ENCODE measurements at places on chromosomes 11 and 22.

- DNase-seq, result no peak
These were observed 58.7 kb upstream of the NCAM1 start for GRCh38 chr11:112902361-112903011.

DNA sequence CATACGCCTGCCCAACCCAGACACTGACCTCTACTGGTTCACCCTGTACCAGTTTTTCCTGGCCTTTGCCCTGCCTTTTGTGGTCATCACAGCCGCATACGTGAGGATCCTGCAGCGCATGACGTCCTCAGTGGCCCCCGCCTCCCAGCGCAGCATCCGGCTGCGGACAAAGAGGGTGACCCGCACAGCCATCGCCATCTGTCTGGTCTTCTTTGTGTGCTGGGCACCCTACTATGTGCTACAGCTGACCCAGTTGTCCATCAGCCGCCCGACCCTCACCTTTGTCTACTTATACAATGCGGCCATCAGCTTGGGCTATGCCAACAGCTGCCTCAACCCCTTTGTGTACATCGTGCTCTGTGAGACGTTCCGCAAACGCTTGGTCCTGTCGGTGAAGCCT is 2.2 kb downstream of the MCHR1 start:
- DNase-seq, result no peak

GRCh38 chr22:36125994-36126531 is 34.5 kb downstream of the APOL3 start:
- no peak for DNase-seq

DNA sequence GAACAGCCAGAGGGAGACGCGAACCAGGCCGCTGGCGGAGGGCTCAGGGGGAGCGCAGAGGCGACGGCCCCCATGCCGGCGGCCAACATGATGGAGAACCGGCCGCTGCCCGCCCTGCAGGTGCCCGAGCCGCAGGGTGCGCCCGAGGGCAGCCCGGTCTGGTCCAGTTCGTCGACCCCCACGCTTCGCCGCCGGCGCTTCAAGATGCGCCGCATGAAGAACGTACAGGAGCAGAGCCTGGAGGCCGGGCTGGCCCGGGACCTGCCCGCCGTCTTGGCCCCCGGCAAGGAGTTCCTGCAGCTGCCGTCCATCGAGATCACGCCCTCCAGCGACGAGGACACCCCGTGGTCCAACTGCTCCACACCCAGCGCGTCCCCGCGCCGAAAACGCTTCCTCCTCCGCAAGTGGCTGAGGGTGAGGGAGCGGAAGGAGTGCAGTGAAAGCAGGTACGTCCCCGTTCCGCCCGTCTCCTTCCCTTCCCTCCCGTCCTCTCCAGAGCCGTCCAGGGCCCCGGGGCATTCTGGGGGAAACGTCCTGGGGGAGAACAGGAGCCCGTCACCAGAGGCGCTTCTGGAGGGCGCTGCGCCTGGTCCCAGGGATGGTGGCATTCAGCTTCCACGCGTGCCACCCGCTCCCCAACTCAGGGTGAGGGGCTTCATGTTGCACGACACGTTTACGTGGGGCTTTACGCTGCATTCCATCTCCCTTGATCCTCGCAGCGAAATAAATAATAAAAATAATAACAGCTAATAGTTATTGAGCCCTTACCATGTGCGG is 840 bp downstream of the GRAMD1B start:
- peak; percentile 55 for DNase-seq

DNA sequence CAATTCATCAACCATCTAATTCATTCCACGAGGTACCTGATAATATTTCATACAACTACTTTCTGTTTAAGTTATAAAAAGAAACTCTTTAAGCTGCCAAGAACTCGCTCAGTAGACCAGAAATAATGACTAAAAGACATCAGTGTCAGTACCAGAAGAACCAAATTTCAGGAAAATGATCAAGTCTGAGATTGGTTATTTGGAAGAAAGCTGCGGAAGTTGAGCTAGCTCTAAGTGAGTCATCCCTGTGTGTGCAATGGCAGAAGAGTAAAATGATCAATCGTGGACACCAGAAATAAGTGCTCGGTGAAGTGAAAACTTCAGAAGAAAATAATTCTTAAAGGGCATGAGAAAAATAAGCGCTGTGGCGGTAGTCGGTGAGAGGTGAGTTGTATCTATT is 933.2 kb upstream of the CHORDC1 start:
- DNase-seq, result no peak

GRCh38 chr11:4766420-4767043 is 3.2 kb downstream of the OR51F1 start:
- DNase-seq, result no peak

DNA sequence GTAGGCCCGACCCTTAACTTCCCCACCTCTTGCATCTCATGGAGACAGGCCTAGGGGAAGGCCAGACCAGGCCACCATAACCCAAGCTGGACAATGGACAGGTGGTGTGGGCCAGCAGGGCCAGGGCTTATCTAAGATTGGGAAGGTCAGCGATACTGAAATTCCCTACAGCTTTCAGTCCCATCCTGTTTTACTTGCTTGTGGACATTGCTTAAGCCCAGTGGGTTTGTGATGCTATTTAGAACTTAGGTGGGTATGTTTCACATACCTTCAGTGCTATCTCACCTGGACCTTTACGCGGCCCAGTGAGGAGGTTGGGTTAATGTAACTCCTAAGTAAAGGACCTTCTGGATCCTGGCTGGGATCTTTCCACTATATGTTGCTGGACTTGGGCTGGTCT is 1.7 kb downstream of the FADS2 start:
- no peak for DNase-seq

DNA sequence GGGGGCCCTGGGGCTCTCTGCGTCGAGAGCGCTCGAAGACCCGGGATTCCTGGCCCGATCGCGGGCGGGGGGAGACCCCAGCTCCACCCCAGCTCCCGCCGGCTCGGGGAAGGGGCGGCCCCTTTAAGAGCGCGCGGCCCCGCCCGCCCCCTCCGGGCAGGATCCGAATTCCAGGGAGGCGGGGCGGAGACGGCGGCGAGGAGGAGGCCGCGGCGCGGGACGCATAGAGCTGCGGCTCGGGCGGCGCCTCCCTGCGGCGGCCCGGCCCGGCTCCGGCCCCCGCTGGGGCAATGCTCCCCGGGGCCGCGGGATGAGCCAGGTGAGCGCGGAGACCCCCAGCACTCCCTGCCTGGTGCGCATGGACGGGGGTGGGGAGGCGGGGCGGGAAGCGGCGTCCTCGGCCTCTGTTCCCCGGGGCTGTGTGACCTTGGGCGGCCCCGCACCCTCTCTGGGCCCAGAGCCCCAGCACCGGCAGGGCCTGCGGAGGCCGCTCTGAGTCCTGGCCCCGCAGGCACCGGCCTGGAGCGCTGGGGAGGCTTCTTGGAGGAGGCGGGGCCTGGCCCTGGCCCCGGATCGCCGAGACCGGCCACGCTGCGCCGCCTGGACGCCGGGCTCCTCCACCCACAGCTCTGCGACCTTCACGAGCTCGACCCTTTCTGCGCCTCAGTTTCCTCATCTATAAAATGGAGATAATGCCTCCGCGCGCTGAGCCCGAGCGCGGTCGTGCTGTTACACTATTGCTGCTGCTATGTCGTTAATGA is 565 bp downstream of the GAS2L1 start:
- DNase-seq, result no peak

DNA sequence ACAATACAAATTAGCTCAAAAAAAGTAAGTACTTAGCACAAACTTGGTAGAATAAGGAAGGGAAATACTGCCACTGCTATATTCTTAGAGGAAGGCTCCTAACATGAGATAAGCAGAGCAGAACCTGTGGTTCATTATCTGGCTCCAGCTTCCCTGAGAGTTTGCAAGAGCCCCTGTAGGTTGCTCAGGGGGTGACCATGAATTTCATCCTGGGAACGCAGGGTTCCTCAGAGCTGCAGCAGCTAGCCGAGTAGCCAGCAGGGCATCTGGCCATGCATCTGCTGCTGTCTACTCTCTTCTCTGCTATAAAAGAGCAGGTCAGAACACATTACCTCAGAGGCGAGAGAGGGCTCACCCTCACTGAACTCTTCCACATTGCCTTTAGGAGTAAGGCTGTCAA is 67.3 kb downstream of the TRPC6 start:
- no peak for DNase-seq

GRCh38 chr22:25572708-25573171 is 8.3 kb downstream of the GRK3 start:
- DNase-seq, result no peak

DNA sequence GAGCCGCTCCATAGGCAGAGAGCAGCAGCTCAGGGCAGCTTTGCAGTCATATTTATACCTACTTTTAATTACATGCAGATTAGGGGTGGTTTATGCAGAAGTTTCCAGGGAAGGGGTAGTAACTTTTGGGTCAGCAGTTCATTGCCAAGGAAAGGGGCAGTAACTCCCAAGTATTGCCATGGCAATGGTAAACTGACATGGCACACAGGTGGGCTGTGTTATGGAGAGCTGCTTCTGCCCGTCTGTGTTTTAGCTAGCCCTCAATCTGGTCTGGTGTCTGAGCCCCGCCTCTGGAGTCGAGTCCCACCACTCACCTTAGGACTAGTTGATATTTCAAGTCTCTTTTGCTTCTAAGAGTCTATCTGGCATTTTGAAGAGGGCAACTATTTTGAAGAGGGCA is 12.2 kb upstream of the ZBTB16 start:
- no peak for DNase-seq

DNA sequence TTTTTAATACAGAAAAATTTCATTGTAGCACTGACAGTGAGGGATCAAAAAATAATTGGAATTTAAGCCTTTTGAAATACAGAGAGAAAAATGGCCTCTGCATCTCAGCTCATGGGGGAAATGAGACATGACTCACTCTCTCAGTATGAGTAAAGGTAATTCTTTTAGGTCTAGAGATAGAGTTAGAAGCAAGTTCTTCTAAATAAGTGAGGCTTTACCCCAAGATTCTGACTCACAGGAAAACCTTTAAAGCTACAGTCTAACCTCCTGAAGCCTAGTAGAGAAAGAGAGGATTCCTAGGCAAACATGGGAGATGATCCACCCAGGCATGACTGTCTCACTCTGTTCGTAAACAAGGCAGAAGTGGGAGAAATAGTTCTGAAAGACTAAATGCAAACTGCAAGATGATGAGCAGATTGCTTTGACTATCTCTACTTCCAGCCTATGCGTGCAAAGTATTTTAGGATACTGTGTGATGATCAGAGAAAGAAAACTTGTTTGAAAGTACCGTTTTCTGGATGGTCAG is 1003.3 kb upstream of the CCDC90B start:
- DNase-seq, result no peak

DNA sequence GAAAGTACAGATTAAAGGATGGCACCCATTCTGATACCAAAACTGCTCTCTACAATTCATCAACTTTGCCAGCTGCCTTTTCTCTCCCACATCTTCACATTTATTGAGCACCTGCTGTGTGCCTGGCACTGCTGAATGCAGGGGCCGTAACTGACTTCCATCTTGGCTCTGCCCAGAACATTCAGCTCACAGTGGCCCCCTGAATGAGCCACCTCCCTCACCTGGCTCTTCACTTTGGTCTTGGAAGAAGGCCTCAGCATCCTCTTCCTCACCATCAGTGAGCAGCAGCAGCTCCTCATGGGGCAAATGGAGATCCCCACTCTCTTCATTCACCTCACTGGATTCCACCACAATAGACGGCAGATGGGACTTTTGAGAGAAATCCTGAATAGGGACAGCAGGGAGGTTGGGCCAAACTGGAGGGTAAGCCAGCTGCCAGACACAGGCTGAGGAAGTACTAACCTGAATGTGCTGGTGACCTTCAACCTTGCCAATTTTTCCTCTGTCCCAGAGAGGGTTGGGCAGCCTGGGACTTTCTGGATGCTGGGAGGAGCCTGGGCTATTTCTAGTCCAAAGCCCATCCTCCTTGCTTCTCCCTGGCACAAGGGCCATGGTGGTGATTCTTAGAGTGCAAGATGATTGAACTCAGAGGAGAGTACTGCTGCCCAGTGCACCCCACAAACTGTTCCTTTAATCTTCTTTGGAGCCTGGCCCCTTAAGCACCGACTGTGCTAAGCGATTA is 1.9 kb upstream of the UQCC3 start:
- DNase-seq, result no peak

DNA sequence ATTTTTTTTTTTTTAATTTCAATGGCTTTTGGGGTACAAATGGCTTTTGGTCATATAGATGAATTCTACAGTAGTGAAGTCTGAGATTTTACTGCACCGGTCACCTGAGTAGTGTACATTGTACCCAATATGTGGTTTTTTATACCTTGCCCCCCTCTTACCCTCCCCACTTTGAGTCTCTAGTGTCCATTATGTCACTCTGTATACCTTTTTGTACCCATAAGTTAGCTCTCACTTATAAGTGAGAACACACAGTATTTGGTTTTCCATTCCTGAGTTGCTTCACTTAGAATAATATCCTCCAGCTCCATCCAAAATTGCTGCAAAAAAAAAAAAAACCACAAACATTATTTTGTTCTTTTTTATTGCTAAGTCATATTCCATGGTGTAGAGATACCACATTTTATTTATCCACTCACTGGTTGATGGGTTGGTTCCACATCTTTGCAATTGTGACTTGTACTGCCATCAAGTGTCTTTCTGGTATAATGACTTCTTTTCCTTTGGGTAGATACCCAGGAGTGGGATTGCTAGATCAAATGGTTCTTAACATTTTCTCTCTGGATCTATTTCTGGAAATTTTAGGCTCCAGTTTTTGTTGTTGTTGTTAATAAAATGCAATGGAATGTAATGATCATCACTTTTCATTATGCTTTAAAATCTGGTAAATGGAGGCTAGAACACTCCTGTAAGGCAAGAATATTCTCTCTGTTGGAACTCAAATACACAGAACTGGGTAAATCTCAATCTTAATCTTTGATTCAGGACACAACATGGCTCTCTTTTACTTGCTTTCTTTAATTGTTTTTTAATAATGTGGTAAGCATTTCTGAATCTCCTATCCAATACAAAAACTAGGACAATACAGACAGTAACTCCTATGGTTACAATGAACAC is 10.3 kb downstream of the NEAT1 start:
- DNase-seq, result peak; percentile 45

DNA sequence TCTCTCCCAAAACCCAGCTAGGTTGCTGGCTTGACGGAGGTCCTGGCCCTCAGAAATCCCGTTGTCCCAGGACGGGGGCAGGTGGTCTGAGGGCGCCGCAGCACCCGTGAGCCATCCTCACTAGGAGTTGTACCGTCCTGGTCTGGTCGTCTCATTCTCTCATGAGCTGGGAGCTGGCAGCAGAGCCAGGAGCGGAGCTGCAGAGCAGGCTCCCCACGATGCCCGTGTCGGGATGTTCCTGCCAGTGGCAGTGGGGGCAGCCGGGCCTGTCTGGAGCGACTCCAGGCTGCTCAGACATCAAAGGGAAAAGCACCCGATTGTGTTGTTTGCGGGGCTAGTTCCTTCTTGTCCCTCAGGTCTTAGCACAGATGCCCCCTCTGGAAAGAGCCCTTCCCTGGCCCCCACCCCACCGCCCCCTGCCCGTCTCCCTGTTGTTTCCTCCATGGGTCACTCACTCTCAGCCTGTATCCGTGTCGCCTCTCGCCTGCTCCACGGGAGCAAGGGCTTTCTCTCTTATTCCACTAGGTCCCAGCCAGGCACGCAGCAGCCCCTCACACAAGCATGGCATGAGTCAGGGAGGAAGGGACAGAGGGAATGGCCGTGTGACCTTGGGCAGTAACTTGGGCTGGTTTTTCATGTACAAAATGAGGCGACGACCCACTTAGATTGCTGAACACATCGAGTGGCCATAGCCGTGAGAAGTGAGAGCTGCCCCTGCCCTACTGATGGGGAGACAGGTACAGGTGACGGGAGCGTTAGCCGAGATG is 23.2 kb upstream of the MGAT3 start:
- no peak for DNase-seq

GRCh38 chr11:65452806-65453490 is 30.4 kb downstream of the NEAT1 start:
- no peak for DNase-seq
